Stimulated activated CD4-positive, alpha-beta T cell treated with anti-CD3 and anti-CD28 coated beads, Interleukin-1b, Interleukin-23, amount 100 ng/mL, for 24 hours (primary cell): ENCODE measurements at places on chromosomes 2 and 18.

DNA sequence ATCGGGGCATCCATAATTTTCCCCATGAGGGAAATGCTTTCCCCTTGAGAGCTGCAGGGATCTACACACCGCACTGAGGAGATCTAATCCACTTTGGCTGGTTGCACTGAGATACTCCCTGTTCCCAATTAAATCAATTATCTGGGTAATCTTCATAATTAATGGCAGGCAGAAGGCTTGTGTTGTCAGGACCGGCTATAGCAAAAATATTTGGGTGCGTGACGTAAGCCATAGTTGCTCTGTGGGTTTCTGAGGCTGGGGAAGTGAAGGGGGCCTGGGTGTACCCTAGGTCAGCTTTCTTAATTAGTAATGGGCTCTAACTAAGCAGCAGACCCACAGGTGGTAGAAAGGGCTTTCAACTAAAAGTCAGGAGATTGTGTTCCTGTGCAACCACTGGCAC lies 62.8 kb upstream of the UPP2 start:
- DNase-seq = no peak

DNA sequence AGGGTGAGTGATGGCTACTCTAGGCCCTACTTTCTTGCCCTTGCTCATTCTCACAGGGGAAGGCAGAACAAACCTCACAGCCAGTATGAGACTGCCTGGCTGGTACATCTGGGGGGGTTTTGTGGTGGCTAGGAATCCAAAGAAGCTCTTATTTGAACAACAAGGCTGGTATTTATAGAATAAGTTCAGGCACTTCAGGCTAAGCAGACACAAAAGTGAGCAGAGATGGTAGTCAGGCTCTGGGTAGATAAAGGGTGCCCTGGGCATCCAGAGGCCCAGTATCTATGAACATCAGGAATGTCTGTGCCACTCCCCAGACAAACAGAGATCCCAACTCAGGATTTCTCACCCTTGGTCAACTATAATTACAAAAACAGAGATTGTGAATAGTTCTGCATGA lies 57.2 kb upstream of the RTN4 start:
- DNase-seq = no peak

GRCh38 chr2:112607680-112608438 lies 23.4 kb downstream of the CHCHD5 start:
- no peak for DNase-seq

GRCh38 chr2:73110168-73111072 lies 2.3 kb downstream of the RAB11FIP5 start:
- DNase-seq = no peak

GRCh38 chr2:30484995-30485394 lies 37.9 kb downstream of the LCLAT1 start:
- DNase-seq = no peak

DNA sequence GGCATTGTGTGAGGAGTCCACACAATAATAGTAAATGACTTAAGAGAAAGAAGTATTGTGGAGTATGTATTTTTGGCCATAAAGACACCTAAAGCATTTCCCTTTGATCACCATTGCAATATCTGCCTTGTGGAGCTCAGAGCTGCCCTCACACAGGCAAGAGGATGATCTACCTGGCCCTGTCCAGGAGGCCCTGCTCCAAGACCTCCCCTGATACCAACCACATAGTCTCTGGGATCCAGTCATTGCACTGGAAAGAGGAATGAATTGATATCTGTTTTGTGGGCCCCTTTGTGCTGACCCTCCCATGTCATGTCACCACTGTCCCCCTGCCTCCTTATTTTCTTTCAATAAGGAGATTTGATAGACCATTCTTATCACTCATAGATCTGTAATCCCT lies 430.6 kb upstream of the TNP1 start:
- DNase-seq = no peak

DNA sequence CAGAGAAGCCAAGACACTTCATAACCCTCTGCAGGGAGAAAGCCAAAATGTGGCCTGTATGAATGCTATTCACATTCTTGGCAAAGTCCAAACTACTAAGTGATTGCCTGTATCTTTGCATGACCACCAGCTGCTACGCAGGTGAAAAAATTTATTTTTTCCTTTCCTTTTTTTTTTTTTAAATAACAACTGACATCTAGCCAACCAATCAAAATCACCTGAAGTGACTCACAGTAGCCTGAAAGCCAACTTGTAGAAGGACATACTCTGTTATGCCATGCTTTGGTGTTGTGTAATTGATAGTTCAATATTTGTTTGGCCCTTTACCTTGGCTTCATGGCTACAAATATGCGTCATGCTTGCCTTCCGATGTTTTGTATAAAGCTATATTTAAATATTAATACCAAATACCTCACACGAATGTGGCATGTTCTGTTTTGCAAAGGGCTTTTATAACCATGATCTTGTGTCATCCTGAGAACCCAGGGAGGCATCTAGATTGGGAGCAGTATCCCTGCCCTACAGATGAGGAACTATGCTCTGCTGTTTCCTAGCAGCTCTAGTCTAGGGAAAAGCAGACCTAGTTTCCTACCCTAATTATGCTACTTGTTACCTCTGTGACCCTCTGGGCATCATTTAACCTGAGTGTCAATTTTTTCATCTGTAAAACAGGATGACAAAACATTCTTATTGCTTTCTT lies 102.1 kb downstream of the MYOM1 start:
- no peak for DNase-seq

GRCh38 chr2:13628122-13628521 lies 911.4 kb downstream of the TRIB2 start:
- DNase-seq = no peak

- no peak for DNase-seq
These were observed 102.9 kb downstream of the CDC42EP3 start for GRCh38 chr2:37568565-37568964.

DNA sequence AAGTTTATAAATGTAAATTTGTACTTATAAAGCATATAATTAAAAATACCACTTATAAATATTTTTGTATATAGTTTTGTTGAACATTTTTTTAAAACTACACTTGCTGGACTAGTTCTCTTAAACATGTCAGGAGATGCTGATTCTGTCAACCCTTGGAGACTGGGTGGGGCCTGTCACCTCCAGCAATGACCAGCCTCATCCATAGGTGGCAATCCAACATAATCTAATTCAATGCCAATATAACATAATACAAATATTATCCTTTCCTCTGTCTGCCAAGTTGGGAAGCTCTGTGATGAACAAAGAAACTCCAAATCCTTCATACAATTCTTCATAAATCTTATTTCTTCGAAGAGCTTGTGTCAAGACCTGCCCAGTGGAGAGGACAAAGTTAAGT lies 140.4 kb downstream of the RBMS1 start:
- DNase-seq = no peak

- DNase-seq = no peak
These were observed 7.8 kb upstream of the PRKAG3 start for GRCh38 chr2:218839430-218839829.

- DNase-seq = no peak
These were observed 9.7 kb upstream of the MTHFD2 start for GRCh38 chr2:74188696-74189095.

- DNase-seq = no peak
These were observed 2.6 kb downstream of the ADAM23 start for GRCh38 chr2:206445948-206446347.

- no peak for DNase-seq
These were observed 38.5 kb downstream of the ASAP2 start for GRCh38 chr2:9244985-9245544.

- DNase-seq = no peak
These were observed 96.4 kb upstream of the DDX18 start for GRCh38 chr2:117718048-117718447.

- no peak for DNase-seq
These were observed 490.2 kb upstream of the KLHL29 start for GRCh38 chr2:22894761-22895160.

- DNase-seq = no peak
These were observed 766.7 kb upstream of the HS6ST1 start for GRCh38 chr2:129085386-129085785.

GRCh38 chr18:2917259-2918047 lies 70.6 kb downstream of the EMILIN2 start:
- no peak for DNase-seq

DNA sequence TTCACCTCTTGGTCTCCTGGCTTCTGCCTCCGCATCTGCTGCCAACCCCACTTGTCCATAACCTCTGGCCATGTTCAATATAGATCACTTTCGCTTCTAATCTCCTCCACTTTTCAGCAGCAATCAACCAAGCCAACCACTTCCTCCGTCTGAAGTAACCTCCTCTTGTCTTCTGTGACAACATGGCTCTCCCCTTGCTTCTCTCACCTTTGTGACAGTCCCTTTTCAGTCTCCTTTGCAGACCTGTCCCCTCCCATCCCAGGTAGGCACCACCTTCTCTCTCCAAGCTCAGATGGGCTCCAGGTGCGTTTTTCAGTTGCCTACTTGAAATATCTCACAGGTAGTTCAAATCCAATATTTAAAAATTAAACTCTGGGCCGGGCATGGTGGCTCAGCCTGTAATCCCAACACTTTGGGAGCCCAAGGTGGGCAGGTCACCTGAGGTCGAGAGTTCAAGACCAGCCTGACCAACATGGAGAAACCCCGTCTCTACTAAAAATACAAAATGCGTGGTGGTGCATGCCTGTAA lies 4.7 kb upstream of the PSD4 start:
- DNase-seq = no peak

GRCh38 chr2:101087638-101088037 lies 63.5 kb downstream of the TBC1D8 start:
- no peak for DNase-seq

DNA sequence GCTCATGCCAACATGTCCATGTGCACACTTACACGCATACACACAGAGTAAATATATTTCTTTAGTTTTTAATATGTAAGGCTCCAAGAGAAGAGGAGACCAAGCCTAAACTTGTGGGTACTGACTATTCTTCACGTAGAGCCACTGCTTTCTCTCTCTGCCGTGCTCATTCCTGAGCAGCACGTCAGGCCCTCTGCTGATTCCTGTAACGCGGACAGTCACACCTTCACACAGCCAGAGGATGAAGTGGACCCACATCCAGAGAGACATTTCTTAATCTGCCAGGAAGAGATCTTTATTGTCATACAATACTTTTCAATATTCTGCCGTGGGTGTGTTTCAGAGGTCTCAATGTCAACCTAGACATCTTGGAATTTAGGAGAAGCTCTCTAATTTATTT lies 560.7 kb downstream of the STK39 start:
- no peak for DNase-seq

GRCh38 chr2:69685321-69686048 lies 41.9 kb upstream of the AAK1 start:
- DNase-seq = no peak

DNA sequence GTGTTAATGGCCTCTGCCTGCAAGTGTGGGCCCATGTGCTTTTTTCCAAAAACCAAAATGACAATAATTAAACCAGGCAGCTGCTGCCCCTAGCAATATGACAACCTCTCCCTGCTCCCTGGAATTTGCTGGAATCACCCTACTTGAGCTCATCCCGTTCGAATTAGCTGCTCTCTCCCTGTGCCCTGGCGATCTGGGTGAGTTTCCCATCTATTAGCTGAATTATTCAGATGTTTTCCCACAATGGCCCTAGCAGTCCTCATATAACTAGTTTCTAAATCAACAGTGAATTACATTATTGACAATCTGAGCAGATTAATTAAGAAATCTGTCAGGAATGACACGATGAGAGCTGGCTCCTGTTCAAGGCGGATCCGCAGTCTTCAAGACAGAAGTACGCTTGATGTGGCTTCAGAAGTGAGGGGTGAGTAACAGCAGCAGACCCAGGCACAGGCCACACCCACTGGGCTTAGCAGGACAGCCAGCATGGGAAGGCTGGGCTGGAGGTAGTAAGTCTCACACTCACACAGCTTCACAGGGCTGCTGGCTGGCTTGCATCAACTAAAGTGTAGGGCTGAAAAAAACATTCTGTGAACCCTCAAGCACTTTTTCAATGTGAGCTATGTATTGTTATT lies 366.2 kb upstream of the ID2 start:
- DNase-seq = no peak

- DNase-seq = no peak
These were observed 123.7 kb upstream of the SMAD2 start for GRCh38 chr18:48053881-48054816.

GRCh38 chr2:107542314-107542740 lies 284.4 kb upstream of the RGPD4 start:
- DNase-seq = no peak

DNA sequence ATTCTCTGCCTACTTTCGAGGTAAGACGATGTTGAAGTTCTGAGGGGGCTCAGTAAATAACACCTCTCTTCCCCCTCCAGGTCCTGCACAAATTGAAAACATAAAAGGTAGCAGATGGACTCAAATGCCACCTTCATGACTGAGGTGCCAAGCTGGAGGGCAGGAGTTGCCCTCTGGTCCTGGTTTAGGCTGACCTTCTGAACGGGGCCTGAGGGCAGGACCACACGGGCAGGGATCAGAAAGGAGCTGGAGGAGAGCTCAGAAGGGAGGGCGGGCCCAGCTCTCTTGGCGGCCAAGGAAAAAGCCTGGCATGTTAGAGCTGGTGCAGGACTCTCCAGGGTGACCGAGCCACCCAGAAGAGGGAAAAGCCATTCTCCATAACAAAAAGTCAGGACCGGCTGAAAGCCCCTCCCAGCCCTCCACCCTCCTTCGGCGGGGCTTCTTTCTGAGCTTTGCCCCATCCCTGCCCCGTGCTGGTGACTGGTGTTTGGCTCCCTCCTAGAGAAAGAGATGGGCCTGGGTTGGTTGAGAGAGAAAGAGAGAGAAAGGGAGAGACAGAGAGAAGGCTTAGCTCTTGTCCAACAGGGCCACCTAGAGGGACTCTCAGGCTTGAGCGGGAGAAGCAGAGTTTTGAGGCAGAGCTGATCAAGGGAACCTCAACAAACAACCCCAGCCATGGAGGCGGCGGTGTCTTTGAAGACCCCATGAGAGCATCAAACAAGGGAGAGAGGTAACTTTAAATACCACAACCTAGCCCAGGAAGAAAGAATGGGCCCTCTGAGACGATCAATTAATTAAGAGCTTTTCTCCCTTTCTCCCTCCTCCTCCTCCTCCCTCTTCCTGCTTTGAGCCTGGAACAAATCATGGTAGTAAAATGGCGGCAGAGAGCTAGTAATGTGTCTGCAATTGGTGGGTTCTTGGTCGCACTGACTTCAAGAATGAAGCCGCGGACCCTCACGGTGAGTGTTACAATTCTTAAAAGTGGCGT lies 50.8 kb downstream of the WIPF1 start:
- DNase-seq = peak; percentile 6

GRCh38 chr2:237092920-237093781 lies 7.5 kb downstream of the COPS8 start:
- no peak for DNase-seq

- DNase-seq = no peak
These were observed 26.0 kb downstream of the EIF2AK3 start for GRCh38 chr2:88601286-88601685.

GRCh38 chr2:102099536-102100298 lies 42.8 kb upstream of the IL1R1 start:
- no peak for DNase-seq

GRCh38 chr18:12449051-12449785 lies 41.5 kb downstream of the PRELID3A start:
- no peak for DNase-seq

GRCh38 chr2:142094233-142094632 lies 36.6 kb downstream of the LRP1B start:
- no peak for DNase-seq

- no peak for DNase-seq
These were observed 180.9 kb downstream of the FIGN start for GRCh38 chr2:163554864-163555263.
